ENCODE measurements at places on chromosomes 2 and 18. TPM values are rescaled to one million over a fixed set of nuclear protein-coding genes. Genes with fewer than 3 reads are reported as not detected.

Gene CYBRD1
- total RNA-seq, result 12.5 TPM

Gene RAPH1
- 85.7 TPM for total RNA-seq

Gene PTPN18
- 45.6 TPM for total RNA-seq

Gene HRH4
- 0.15 TPM for total RNA-seq

Gene C18orf32
- total RNA-seq, result 30.0 TPM

Gene DYSF
- total RNA-seq, result 30.0 TPM

Gene PECR
- total RNA-seq, result 95.5 TPM

Gene TMEM163
- total RNA-seq, result 0.10 TPM

Gene SETBP1
- total RNA-seq, result 17.3 TPM

Gene IL18R1
- total RNA-seq, result 7.6 TPM

Gene GCKR
- 142 TPM for total RNA-seq

Gene SUCLG1
- 82.0 TPM for total RNA-seq

Measured in left lobe of liver (tissue), 2 donors.